ENCODE measurements at places on chromosomes 16 and 17.

DNA sequence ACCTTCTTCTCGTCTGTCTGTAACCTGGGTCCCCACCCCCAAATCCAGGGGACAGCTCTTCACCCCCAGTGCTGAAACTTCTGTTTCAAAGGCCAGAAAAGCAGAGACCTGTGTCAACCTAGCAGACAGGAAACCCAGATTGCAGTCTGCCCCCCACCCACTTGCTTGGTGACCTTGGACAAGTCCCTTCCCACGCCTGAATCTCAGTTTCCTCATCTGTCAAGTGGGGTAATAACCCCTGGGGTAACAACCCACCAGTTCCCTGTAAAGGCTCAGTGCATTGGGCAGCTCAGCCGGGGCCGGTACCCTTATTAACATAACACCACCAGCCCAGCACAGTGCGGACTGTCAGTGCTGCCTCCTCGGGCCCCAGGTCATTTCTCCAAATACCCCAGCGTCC is 1.3 kb downstream of the STX1B start:
- no peak for DNase-seq

GRCh38 chr16:54194334-54194743 is 92.2 kb downstream of the IRX3 start:
- DNase-seq: no peak

- no peak for DNase-seq
These were observed 7.8 kb downstream of the TOX3 start for GRCh38 chr16:52539191-52539590.

DNA sequence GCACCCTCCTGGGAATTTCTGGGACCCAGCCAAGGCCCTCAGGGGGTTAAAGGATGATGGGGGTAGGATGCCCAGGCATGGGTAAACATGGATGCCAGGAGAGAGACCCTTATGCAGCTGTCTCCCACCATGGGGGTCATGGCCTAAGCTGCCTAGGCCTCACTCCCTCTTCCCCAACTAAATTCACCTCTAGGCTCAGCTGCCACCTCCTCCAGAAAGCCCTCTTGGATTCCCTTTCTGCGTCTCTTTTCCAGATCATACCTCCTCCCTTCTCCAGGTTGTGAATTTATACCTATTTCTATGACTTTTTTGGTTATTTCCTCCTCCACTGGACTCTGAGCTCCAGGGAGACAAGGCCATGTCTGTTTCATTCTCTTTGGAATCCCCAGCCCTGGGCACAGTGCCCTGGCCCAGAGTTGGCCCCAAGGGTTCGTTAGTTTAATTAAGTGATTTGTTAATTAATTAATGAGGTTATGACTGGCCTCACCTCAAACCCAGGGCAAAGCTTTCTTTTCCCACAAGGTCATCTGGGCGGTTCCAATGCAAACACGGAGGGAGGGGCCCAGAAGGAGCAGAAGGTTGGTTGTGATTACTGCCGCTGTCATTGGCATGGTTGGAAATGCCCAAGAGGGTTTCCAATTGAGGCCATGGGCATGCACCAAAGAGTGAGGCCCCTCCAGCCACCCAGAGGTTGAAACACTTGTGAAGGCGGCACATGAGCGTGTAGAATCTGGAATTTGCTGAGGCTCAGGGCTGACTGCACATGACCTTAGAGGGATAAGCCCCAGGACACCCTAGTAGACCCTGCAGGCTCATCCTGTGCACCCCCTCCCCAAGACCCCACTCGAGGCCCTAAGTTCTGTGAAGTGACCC is 6.9 kb upstream of the KRT17 start:
- no peak for DNase-seq

DNA sequence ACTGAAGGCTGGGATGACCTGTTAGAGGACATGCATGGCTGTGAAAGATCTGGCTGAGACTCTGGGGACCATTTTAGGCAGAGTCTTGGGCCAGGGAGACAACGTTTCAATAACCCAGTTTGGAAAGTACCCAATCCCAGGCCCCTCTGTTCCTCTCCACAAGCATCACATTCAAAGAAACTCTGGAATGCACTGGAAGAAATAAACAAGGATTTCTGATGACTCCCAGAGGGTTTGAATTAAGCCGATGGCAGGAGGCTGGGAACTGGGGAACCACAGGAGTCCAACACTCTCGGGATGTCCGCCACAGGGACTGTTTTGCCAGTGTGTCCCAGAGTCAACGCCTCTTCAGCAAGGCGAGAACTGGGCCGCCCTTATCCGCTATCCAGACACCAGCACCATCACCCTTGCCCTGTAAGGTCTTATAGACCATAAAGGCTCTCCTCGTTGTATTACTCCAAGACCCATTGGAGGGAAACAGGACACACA is 3.3 kb downstream of the PMP22 start:
- DNase-seq: no peak

DNA sequence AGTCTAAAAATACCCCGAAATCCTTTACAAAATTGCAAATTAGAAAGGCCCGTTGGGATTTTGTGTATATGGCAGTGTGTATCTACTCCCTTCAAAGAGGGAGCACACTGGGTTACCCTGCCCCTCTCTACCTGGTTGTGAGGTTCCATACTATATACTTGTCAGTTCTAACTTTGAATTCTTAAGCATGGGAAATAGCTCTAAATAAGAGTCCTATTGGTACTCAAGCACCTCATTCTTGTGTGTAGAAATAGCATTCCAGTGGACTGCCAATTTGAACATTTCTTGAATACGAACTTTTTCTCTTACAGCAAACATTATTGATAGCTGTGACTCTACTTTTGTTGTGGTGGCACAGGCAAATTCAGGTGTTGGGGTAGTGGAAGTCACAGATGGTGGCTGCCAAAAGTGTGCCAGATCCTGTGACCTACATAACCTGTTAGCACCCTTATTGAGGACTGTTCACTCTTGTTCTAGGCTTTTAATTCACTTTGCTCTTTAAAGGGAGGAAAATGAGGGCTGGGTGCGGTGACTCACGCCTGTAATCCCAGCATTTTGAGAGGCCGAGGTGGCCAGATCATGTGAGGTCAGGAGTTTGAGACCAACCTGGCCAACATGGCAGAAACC is 16.1 kb downstream of the ESRP2 start:
- DNase-seq: no peak

DNA sequence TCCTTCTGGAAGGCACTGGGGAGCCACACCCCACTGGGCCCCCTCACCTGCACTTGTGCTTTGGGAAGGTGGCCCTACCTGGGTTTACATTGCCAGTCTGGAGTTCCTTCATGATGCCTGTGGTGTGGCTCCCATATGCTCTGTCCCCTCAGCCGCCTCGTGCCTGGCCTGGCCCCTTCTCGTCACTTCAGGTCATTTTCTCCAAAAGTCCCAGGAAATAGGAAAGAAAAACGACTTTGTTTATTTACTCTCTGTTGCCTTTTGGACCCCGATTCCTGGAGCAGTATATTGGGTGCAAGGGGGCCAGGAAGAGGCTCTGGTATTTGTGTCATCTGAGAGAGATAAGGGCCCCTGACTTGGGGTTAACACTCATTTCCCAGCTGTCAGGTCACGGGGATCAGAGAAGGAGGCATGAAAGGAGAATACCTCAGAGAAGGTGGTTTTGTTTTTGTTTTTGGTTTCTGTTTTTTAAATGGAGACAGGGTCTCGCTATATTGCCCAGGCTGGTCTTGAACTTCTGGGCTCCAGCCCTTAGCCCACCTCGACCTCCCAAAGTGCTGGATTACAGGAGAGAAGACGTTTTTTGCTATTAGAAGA is 4.7 kb downstream of the SOCS3 start:
- no peak for DNase-seq

DNA sequence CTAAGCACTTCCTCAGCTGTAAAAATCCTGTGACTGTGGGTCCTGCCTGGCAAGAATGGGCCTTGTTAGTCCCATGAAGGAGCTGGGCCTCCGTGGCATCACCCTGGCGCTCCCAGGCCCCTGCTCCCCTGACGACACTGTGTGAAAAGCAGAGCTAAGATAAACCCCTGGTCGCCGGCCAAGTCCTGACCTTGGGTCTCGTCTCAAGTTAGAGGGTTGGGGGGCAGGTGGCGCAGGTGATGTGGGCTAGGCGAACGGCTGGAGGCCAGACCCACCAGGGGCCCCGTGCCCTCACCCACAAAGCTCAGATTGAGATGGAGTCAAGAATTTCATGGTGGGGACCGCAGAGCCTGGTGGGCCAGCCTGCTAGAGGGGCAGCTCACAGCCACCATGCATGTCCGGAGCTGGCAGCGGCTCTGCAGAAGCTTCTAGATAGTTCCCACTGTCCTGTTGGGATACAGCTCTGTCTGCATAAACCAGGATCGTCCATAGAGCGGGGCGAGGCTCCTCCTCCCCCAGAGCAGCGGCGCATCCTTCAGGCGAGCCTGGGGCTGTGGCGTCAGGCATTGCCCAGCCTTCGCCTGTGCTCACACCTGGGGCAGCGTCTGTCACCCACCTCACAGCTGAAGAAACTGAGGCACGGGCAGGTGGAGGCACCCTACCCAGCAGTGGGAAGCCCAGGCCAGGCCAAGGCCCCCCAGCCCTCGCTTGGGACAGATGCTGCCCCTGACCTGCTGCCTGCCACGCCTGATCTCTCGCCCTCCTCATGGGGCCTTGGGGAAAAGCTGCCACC is 12.0 kb downstream of the CYBC1 start:
- DNase-seq: no peak

DNA sequence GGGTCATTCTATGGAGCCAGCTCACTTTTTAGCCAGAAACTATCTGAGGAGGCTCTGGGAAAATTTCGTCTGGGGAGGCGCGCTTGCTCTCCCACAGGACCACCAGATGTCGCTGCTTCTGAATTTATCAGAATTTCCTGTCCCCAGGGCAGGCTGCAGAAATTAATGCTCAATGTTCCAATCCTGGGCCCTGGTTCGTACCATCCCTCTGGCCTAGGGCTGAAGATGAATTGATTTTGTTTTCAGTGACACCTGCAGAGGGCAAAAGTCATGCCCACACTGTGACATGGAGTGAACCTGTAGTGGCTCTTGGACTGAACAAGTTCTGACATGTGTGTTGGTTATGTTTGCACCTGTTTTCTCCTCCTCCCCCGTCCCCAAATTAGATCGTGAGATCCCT is 482.6 kb downstream of the NPIPA7 start:
- DNase-seq: no peak

- no peak for DNase-seq
These were observed 15.1 kb upstream of the CIBAR2 start for GRCh38 chr16:85127379-85127723.
